Hepatocyte (in vitro differentiated cells): ENCODE measurements at places on chromosomes 12 and 14. TPM values are rescaled to one million over a fixed set of nuclear protein-coding genes. Genes with fewer than 3 reads are reported as not detected.

DNA sequence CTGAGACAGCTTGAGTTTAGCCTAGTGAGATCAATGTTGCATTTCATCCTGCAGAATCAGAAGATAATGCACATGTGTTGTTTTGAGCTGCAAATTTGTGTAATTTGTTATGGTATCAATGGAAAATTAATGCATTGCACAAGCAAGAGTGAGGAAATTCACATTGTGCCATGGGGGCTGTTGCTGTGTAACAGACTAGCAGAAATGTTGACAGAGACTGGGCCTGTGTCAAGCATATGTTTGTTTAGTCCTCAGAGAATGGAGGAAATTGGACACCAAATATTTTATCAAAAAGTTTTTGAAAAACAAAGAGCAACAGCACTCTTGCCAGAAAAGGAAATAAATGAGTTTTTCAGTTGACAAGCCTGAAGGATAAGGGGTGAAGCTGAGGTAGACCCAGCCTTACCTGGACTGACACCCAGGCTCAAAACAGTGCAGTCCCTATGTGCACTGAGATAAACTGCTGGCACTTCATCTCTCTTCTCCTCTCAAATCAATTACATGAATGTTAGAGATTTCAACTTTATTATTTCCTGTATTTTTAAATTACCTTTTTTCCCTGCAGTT lies 1150.0 kb downstream of the FSCB start:
- no peaks in the 10 kb centered on the region for H3K4me1 ChIP-seq
- no peak for DNase-seq
- no peaks in the 10 kb centered on the region for H3K27me3 ChIP-seq
- no peaks in the 10 kb centered on the region for H3K36me3 ChIP-seq
- no peak overlapping the region for H3K4me3 ChIP-seq

- no peaks in the 10 kb centered on the region for H3K36me3 ChIP-seq
- DNase-seq = peak; percentile 30
- H3K27me3 ChIP-seq = peaks cover 9% of the 10 kb centered on the region
These were observed 157.4 kb upstream of the PRMT8 start for GRCh38 chr12:3333583-3333982.

GRCh38 chr12:50390316-50390741 lies 6.1 kb downstream of the FAM186A start:
- DNase-seq = peak; percentile 30
- no peak overlapping the region for H3K4me3 ChIP-seq
- no peaks in the 10 kb centered on the region for H3K36me3 ChIP-seq
- peak overlapping the region; percentile 59 for H3K27ac ChIP-seq
- H3K27me3 ChIP-seq = no peaks in the 10 kb centered on the region

GRCh38 chr14:61567838-61568571 lies 127.3 kb upstream of the HIF1A start:
- H3K27ac ChIP-seq = peak overlapping the region; percentile 21
- H3K4me1 ChIP-seq = peaks cover 53% of the 10 kb centered on the region
- no peaks in the 10 kb centered on the region for H3K36me3 ChIP-seq

DNA sequence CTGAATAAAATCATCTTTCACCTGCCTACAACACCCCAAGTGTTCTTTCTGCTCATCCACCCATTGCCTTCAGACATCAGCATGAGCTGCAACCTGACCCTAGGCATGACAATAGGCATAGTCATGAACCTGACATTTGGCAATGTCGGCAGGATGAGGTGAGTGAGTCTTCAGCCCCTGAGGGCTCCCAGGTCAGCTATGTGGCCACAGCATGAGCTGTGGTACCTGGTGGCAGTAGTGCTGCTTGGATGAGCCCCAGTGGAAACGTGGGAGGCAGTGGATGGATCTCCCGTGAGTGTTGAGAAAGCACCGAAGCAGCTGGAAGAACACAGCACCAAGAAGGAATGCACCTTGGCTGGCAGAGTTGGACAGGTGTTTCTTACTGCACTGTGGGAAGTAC lies 334.8 kb upstream of the FAR2 start:
- no peak overlapping the region for H3K4me3 ChIP-seq
- DNase-seq = no peak
- no peaks in the 10 kb centered on the region for H3K4me1 ChIP-seq
- no peaks in the 10 kb centered on the region for H3K27me3 ChIP-seq

GRCh38 chr14:96762650-96763049 lies 34.5 kb upstream of the VRK1 start:
- no peaks in the 10 kb centered on the region for H3K4me1 ChIP-seq
- no peak overlapping the region for H3K4me3 ChIP-seq
- no peak overlapping the region for H3K27ac ChIP-seq

- no peaks in the 10 kb centered on the region for H3K4me1 ChIP-seq
- H3K36me3 ChIP-seq = no peaks in the 10 kb centered on the region
- DNase-seq = no peak
These were observed 42.7 kb upstream of the TMEM132C start for GRCh38 chr12:128224226-128224625.

- H3K36me3 ChIP-seq = no peaks in the 10 kb centered on the region
- no peaks in the 10 kb centered on the region for H3K27me3 ChIP-seq
- H3K27ac ChIP-seq = no peak overlapping the region
- no peak overlapping the region for H3K4me3 ChIP-seq
These were observed 65.8 kb downstream of the KCNK10 start for GRCh38 chr14:88256997-88257950.

DNA sequence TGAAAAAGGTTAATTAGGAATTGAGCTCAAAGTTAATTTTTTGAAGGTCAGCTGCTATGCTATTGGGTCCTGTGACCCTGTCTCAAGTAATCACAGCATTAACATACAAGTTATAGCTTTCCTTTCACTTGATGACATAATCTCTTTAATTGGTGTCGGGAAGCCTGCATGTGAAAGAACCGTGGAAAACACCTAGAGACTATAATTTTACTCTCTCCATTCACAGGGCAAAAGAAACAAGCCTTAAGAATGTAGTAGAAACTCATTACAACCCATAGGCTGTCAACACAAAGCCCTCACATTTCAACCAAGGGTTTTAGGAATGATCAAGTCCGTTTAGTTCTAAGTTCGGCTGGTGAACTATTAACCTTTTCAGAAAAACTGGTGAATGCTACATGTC lies 104.4 kb downstream of the PPM1A start:
- H3K4me3 ChIP-seq = no peak overlapping the region
- peaks cover 16% of the 10 kb centered on the region for H3K27me3 ChIP-seq
- H3K36me3 ChIP-seq = no peaks in the 10 kb centered on the region

DNA sequence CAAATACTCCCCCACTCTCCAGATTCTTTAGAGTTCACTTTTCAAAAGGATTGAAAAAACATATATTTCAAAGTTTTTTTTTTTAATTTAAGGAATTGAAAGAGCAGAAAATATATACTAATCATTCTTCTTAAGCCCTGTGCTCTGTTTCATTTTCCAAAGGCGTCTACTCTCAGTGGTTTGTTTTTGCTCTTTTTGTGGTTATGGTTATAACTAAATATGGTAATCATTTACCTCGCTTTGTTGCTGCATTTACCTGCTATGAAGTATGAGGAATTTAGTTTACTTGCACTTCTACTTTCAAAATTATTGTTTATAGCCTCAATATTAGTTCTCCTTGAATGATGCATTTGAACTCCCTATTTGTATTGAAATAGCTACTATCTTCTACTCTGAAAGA lies 55.9 kb upstream of the LRRK2 start:
- H3K4me1 ChIP-seq = no peaks in the 10 kb centered on the region
- no peak overlapping the region for H3K27ac ChIP-seq
- no peaks in the 10 kb centered on the region for H3K36me3 ChIP-seq
- DNase-seq = no peak

DNA sequence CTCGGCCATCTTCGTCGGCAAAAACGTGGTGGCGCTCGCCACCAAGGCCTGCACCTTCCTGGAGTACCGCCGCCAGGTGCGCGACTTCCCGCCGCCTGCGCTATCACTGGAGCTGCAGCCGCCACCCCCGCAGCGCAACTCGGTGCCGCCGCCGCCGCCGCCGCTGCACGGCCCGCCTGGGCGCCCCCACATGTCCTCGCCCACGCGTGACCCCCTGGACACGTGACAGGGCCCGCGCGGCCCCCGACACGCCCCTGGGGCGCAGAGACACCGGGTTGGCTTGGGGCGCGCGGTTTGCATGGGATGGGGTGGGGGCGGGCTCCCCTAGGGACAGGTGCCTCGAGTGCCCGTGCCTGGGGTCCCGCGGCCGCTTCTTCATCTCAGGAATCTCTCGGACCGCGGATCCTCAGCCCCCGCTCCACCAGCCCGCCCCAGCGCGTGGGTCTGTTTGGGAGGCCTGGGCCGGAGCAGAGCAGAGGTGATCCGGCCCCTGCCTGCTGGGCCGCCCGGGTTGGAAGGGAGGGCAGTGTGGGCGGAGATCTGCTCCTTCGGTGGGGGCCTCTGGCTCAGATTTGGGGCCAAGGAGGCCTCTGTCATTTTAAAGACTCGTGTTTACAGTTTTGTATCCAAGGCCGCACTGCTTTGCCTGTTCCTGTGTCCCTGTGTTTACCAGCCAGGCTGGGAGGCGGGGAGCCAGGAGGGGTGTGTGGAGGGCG lies 3.3 kb downstream of the TMEM121 start:
- no peak overlapping the region for H3K27ac ChIP-seq
- H3K27me3 ChIP-seq = no peaks in the 10 kb centered on the region
- peak; percentile 2 for DNase-seq
- no peaks in the 10 kb centered on the region for H3K4me1 ChIP-seq
- no peaks in the 10 kb centered on the region for H3K36me3 ChIP-seq
- H3K4me3 ChIP-seq = no peak overlapping the region

DNA sequence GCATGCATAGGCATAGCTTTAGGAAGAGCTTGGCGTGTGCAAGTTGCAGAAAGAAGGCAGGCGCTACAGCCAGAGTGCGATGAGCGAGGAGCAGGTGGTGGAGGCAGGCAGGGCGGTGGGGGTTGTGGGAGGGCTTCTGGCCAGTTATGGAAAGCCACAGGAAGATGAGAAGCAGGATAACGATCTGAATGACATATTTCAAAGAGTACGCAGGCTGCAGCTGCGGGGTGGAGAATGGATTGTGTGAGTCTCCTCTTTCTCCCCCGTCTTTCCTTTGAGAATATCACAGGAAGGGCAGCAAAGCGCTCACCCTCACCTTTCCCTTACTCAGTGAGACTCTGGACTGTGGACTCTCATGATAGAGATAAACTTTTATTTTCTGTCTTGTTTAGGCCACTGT lies 48.7 kb upstream of the PLXNC1 start:
- H3K4me1 ChIP-seq = peaks cover 3% of the 10 kb centered on the region
- H3K27me3 ChIP-seq = no peaks in the 10 kb centered on the region
- no peak overlapping the region for H3K4me3 ChIP-seq
- no peaks in the 10 kb centered on the region for H3K36me3 ChIP-seq

GRCh38 chr12:110266980-110267620 lies 13.9 kb upstream of the ATP2A2 start:
- peaks cover 26% of the 10 kb centered on the region for H3K4me1 ChIP-seq
- DNase-seq = peak; percentile 82
- H3K27me3 ChIP-seq = no peaks in the 10 kb centered on the region
- peak overlapping the region; percentile 84 for H3K27ac ChIP-seq
- H3K36me3 ChIP-seq = no peaks in the 10 kb centered on the region

DNA sequence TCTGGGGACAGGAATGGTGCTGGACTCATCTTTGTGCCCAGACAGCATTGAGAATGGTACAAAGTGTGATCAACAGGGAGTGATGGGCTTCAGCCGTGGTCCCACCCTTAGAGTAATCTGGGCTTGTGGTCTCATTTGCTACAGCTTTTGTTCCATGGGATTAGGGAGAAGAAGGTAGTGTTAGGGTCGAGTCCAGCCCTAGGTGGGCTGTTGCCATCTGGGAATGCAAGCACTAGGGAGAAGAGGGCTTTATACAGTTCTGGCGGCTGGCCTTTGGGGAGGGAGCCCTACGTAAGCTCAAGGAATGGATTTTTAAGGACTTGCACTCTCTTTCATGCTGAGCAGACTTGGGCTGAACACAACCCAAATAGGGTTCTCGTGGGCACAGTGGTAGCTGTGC lies 4.9 kb downstream of the PLEKHG3 start:
- peaks cover 33% of the 10 kb centered on the region for H3K4me1 ChIP-seq
- peak overlapping the region; percentile 97 for H3K27ac ChIP-seq
- H3K36me3 ChIP-seq = no peaks in the 10 kb centered on the region
- no peak for DNase-seq
- H3K4me3 ChIP-seq = no peak overlapping the region

DNA sequence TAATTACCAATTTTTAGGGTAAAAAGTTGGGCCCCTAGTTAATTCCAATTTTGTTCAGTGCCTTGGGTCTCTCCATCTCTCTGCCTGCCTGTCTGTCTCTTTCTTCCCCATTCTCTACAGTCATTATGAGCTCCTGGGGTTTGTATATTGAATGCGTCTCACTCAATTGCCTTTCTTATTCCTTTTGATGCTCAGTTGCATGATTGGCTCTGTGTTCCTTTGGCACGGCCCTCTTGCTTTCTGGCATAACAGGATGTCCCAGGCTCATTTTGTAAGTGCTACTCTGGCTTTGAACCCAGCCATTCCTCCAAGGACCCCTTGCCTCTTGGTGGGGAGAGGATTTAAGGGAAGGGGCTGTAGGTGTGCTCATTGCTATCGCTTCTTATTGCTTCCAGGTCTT lies 35.6 kb downstream of the ZNF664 start:
- H3K4me1 ChIP-seq = peaks cover 44% of the 10 kb centered on the region
- no peak overlapping the region for H3K27ac ChIP-seq
- no peaks in the 10 kb centered on the region for H3K27me3 ChIP-seq
- peaks cover 5% of the 10 kb centered on the region for H3K36me3 ChIP-seq
- DNase-seq = no peak

DNA sequence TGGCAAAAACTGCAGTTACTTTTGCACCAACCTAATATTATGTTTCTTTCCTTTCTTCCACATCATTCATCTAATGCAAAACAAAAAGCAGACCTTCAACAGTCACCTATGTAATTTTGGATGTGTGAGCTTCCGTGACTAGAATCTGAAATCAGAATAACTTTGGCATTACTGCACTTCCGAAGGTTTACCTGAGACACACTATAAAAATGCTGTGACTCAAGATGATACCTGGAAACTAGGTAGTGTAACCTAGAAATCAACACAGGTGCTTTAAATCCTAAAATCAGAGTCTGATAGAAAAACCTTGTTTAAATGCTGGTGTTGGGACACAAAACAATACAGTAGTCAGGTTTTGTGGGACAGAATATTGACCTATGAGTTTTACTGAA lies 2.2 kb downstream of the BTBD7 start:
- no peaks in the 10 kb centered on the region for H3K36me3 ChIP-seq
- no peak overlapping the region for H3K4me3 ChIP-seq
- H3K27me3 ChIP-seq = no peaks in the 10 kb centered on the region
- H3K27ac ChIP-seq = peak overlapping the region; percentile 41
- DNase-seq = no peak

DNA sequence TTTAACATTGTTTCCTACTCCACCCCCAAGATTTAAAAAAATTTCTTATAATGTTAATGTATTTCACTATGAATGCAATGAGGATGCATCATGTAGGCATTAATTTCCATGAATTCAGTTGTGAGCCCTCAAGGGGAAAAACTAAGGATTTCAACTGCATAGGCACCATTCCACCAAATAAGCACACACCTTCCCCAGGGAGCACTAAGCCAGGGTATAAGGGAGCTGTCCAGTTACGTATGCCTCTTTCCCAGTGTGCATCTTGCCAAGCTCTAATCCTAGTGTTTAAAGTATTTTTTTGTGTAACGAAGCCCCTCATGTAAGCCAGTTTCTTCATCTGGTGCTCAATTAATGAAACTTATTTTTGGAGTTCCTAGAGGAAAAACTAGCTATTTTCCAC lies 6.6 kb downstream of the FERMT2 start:
- peaks cover 9% of the 10 kb centered on the region for H3K4me1 ChIP-seq
- no peak overlapping the region for H3K4me3 ChIP-seq
- H3K27ac ChIP-seq = no peak overlapping the region
- no peaks in the 10 kb centered on the region for H3K36me3 ChIP-seq

GRCh38 chr14:58705066-58705465 lies 67.3 kb downstream of the DACT1 start:
- no peaks in the 10 kb centered on the region for H3K36me3 ChIP-seq
- no peaks in the 10 kb centered on the region for H3K4me1 ChIP-seq
- no peak overlapping the region for H3K4me3 ChIP-seq
- H3K27ac ChIP-seq = no peak overlapping the region

The LIN7A gene
- 9.9 and 11.8 TPM in 2 replicates for total RNA-seq

The TMEM52B gene
- total RNA-seq = 0.03 TPM in 1 of 2 replicates, not detected in the other

The GSKIP gene
- total RNA-seq = 46.6 and 52.5 TPM in 2 replicates

The PITPNM2 gene
- 2.2 and 3.6 TPM in 2 replicates for total RNA-seq
